Activated naive CD4-positive, alpha-beta T cell (primary cell): ENCODE measurements at places on chromosomes 7 and 10.

- DNase-seq: no peak
Measured at GRCh38 chr7:155992974-155993373, 180.7 kb upstream of the SHH start.

GRCh38 chr10:116978901-116979300, 26.1 kb downstream of the SHTN1 start:
- DNase-seq: no peak

DNA sequence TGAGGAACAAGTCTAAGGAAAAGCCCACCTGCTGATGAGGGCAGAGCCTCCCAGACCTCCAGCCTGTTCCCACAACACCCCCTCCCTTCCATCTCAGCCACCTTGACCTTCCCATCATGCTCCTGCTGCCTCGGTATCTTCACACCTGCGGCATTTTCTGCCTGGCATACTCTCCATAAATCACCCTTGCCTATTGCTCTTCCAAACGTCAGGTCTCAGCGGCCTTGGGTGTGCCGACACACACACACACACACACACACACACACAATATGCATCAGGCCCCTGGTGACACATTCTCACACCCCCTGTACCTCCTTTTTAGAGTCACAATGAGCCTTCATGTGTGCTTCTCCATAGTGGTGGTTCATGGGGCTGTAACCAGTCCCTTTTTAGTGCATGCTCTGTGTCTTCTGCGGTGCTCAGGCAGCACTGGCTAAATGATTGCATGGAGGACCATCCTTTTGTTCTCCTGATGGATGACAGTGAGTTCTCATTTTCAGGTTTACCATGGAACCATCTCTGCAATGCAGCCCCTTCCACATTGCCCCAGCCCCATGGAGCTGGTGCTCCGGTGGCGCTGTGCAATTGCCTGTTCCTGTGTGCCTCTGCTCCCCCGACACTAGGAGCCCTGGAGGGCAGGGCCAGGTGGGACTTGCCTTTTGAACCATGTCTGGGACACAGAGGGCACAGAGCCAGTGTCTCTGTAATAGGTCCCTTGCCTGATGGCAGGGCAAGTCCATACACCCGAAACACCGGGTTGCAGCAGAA, 4.5 kb downstream of the ADIRF start:
- DNase-seq: no peak

- no peak for DNase-seq
Measured at GRCh38 chr7:72217151-72217550, 195.0 kb downstream of the CALN1 start.

DNA sequence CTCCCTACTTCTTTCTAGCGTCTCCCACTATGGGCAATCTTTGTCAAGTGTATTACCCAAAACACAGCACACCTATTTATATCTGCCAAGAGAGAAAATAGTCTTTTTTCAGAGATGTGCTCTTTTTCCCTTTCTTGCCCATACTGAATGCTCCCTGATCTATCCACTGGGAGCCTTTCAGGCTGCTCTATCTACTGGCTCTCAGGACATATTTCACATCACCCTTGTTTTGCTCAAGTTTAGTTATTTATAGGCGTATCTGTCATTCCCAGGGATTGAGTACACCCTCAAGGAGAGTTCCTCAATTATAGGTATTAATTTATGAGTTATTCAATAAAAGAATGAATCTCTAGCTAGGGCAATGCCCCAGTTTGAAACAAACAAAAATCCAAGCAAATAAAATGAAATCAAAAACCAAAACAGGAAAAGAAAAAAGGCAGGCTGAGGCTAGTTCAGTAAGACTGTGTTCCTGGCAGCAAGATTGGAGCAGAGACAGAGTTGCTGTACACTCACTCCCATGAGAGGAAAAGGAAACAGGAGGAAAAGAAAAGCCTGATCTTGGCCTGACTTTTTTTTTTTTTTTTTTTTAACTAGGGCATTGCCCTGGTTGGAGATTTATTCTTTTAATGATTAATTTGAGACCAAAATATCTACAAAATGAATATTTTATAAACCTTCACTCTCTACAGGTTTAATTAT, 665.9 kb upstream of the PCDH15 start:
- DNase-seq: no peak

GRCh38 chr7:134943785-134944400, 42.4 kb upstream of the AGBL3 start:
- DNase-seq: no peak

DNA sequence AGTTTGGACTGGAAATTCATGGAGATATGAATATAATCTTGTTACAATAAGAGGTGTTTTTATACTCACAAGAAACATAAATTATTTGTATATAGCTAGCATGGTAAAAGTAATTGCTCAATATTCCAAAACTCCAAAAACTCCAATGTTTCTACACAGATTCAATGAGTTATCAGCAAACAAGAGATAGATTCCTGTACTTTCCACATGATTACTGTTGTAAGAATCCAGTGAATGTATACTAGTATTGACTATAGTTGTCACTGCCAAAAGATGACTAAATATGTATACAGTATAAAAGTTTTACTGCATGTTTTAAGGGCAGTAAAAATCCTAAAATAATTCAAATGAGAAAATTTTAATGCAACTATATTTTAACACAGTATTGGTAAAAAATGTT, 10.7 kb downstream of the ATOH7 start:
- no peak for DNase-seq

DNA sequence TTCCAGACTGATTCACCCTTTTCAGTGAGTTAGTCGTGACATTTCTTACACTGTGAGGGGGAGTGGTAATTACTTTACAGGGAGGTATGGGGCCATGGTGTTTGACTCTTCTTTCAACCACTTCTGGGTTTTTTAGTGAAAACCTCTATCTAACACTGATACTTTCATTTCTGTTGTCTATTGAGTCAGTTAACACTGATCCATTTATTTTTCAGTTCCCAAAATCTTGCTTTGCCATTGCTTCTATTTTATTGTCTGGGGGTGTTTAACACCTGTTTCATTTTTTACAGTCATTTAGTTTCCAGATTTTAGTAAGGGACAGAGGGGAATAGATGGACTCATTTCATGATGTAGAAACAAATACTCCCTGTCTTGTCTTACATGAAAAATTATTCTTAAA, 61.5 kb downstream of the HELLS start:
- DNase-seq: no peak

DNA sequence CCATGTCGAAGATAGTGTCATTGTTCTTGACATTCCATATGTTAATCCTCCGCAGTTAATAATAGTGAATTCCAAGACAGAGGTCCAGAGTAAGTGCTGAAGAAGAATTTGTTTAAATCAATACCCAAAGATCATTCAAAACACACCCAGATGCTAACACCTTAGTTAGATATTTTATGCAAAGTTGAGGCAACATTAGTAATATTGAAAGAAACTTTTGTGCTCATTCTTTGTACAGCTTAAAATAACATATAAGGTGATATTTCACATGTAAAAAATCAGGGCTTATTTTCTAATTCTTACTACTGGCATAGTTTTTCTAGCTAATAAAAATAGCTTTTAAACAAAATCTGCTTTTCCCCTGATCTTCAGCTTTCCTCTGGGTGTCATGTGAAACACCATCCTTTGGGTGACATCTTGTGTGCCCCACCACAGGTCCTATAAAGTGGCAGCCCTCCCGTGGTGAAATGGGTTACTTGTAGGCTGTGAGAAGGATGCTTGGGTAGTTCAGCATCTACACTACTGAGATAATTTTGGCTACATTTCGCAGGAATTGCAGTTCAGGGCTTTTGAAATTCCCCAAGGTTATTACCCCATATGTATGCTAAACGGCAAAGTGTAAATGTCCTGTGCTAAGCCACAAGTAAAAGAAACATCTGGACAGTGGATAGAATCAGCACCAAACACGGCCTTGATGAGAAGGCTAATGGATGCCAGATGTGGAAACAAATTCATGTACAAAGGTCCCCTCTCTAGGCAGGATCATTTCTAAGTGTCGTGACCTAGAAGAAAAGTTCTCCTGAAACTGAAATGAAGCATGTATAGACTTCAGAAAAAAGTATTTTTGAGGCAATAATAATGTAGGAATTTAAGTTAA, 105.4 kb downstream of the GRM3 start:
- DNase-seq: no peak

GRCh38 chr7:1713502-1714484, 43.7 kb downstream of the ELFN1 start:
- DNase-seq: no peak

DNA sequence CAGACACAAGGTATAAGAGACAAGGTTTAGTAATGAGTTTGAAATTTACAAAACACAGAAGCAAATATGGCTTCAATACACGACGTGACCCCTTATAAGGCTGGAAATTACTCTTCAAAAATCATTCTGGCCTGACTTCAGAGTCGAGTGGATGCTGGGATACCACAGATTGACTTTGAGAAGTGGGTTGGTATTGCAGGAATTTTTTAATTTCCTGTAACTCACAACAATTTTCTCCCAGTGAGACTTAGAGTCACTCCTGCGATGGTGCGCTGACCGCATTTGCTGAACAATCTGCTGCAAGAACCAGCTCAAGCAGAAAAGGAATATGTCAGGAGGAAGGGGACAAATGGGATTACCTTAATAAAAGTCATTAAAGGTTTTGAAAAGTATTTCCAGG, 132.1 kb downstream of the EMX2 start:
- no peak for DNase-seq
